Vagina (tissue), 2 donors: ENCODE measurements at places on chromosomes 1 and 21.

GRCh38 chr21:35563885-35564451, 496.4 kb downstream of the SETD4 start:
- no peak for DNase-seq

DNA sequence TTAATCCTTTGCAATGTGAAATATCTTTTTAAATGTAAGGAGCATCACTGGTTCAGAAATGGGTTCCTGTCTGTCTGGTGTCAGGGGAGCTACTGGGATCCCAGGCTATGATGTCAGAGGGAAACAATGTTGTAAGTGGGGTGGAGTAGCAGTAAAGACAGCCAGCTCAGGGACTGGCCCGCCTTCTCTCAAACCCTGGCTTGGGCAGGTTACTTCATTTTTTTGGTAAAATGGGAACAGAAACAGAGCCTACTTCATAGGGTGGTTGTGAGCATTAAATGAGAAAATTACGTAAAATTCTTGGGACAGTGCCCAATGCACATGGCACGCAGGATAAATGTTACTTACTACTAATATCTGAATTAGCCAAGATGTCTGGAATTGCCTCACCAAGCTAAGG, 30.7 kb upstream of the IL20 start:
- DNase-seq = no peak

DNA sequence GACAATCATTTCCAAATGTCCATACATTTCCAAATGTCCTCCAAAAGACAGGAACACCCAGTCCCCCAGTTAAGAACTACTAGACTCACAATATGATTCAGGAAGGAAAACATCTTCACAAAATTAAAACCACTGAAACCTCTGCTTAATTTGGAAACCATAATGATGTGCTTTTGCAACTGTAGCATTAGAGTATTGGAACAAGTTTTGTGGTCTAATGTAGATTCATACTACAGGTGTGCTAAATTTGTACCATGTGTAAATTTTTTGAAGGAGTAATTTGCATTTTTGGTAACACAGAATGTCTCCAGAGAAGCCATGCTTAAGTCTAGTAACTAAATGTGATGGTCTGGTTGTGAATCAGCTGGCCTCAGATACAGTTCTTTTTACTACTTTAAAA, 129.6 kb downstream of the DPYD start:
- DNase-seq = no peak

DNA sequence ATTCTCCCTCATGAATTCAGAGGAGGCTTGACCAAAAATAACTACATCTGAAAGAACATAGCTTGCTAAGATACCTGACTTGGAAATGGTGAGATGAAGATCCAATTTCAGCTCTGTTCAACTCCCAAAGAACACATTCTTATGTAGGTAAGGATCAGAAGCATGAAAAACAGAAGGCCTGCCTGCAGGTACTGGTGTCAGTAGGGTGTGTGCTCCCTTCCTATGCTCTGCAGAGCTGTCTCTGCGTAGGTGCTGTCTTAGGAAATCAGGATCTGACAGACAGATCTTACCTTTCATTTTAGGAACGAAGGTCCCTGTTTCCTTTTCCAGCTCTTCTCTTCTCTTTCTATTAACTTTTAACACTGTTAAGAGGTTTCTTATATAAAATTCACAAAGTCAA, 5.6 kb upstream of the OR6K2 start:
- no peak for DNase-seq

- DNase-seq = no peak
Measured at GRCh38 chr1:91091812-91092211, 70.0 kb upstream of the ZNF644 start.

DNA sequence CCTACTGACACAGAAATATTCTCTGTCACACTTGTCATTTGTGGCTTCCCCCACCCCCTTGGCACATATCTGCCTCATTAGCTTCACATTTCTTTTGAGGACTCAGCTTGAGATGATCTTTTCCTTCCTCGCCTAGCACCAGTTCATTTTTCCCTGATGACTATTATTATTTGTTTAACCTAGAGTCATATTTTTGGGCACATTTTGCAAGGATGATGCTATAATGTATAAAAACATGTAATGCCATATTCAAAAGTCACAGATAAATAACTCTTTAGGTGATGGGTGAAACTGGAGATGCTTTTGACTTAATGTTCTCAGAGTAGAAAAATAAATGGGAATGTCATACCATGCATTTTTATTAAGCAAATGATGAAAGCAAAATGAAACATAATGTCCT, 202.7 kb downstream of the BACH1 start:
- DNase-seq = no peak

DNA sequence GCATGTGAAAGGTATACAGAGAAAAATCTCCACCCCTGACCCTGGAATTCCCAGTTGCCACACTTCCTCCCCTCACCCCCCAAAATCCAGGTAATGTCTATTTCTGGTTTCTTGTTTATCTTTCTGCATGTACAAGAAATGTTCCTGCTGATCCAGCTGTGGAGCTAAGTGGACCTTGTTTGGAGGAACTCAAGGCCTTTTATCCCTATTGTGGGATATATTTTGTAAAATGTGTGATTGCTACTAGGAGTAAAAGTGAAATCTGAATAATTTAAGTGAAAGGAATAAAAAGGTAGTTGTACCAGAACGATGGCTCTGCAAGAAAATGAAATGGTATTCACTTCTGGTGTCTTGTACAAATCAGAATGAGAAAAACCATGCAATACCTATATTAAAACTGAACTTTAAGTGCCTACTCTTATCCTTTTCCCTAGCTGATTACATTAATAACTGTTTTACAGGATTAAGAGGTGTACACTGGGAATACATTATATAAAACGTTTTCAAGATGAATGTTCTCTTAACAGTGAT, 3.0 kb downstream of the SPEN start:
- no peak for DNase-seq

GRCh38 chr1:93810316-93810715, 68.7 kb downstream of the DNTTIP2 start:
- no peak for DNase-seq

GRCh38 chr1:152148051-152148450, 11.0 kb downstream of the RPTN start:
- no peak for DNase-seq

GRCh38 chr1:58804853-58805565, 21.2 kb upstream of the JUN start:
- DNase-seq = no peak

DNA sequence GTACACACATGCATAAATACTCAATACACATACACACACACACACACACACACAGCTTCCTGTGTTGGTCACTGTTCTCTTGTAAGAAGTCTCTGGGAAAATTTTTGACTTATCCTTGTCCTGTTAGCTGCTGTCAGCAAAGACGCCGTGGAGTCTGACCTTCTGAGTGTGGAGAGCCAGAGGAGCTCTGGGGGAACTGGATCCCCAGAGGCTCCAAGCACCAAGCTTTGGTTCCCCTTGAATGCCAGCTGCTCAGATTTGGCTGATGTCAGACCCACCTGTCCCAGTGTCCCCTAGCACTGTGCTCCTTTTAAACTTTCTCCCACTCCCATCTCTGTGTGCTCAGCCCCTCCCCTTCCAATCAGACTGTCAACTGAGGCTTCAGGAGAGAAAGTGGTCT, 319.1 kb downstream of the CAMTA1 start:
- DNase-seq = no peak

DNA sequence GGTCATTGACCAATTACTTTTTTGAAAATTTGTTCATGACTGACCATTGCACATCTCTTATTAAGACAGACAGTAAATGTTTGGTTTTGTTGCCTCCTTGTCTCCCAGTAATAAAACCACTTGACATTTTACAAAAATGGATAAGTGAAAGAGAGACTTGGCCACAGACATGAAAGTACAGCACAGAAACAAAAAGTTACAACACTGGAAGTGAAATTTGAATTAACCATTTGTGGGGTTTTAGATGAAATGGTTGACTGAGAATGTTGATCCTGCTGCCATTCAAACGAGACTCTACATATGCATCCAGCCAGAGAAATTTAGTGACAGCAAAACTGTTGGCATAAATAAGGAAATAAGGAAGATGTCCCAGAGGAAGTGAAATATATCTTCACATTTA, 79.3 kb upstream of the B3GALT2 start:
- no peak for DNase-seq

DNA sequence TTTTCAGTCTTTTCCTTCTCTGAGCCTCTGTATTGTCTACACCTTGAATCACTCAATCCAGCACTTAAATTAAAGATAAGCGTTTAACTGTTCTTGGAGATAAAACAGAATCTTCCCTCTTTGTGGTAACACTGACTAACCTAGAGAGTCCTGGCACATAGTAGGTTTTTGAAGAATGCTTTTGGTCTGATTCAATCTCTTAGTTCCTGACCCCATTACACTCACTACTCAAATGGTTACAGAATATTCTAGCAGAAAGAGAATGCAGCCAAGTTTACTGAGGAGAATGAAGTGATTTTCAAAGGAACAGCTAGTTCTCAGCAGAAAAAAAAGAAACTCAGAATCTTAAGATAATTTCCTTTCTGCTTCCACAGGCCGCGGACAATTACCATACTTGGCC, 309.2 kb upstream of the PRMT6 start:
- no peak for DNase-seq

GRCh38 chr1:18018366-18018765, 89.2 kb upstream of the IGSF21 start:
- no peak for DNase-seq

DNA sequence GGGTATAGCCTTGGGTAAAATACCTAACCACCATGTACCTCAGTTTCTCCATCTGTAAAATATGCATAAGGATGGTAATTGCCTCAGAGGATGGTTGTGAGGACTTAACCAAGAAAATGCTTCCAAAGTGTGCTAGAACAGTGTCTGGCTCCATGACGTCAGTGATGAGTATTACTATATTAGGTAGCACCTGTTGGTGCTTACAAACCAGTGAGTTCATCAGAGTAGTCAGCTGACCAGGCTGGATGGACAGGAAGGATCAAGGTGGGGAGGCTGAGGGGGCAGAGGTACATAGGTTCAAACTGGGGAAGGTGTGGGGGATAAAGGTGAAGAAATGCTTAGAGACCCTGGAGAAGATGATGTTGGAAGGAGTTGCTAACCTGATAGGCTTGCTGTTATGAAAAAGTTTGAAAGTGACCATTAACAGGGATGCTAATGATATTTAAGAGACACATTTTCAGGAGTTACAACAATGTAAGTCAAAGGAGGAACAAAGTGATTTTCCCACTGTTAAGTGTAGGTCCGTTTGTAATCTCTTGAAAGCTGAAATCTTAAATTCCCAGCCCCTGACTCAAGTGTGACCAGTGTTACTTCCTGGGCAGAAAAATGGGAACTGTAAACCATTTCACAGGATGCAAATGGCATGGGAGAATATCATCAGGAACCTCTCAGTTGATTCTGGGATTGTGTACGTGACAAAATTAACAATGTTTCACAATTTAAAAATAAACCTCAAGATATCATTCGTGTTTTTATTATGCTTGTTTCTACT, 4.4 kb downstream of the NTPCR start:
- DNase-seq = no peak

GRCh38 chr1:27341525-27342252, at the start of gene SYTL1:
Gene SYTL1, plus strand, starts transcription at chr1:27342022. Its CDS starts 3,313 bp downstream, at chr1:27345335.
- no peak for DNase-seq

DNA sequence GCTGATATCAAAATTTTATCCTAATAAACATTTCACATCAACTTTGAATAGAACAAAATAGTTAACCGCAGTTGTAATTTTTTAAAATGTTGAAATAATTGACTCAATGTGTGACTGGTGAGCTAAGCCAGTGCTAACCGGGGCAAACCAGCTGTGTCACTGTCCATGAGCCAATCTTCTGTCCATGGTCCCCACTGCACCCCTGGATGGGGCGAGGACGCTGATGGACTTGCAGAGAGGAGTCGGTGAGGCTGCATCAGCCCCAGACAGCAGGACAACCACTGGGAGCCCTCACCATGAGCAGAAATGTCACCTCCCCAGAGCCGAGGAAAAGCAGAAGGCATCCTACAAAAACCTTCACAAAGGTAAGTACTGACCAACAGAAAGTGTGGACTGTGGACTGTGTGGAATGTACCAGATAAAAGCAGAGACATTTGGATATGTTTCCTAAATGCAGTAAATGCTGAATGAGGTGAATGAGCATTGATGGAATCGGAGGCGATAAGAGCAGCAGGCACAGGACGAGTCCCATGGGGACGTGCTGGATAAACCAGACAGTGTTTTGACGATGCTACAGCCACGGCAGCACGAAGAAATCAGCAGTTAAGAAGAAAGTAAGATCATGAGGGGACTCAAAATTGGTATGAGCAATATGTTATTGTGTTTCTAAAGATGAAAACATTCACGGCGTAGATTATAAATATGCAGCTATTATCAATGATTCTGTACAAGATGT, 115.0 kb upstream of the BACE2 start:
- DNase-seq = no peak

DNA sequence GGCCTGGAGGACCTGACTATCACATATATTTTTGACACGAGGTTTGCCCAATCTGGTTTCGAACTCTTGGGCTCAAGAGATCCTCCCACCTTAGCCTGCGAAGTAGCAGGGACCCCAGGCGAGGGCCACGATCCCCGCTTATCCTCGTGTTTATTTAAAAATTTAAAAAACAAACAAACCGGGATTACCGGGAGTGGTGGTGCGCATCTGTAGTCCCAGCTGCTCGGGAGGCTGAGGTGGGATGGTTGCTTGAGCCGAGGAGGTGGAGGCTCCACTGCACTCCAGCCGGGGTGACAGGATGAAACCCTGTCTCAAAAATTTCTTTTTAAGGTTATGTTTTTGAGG, 452 bp upstream of the EXOSC10 start:
- DNase-seq = no peak

- DNase-seq = no peak
Measured at GRCh38 chr1:89023026-89023425, 360 bp upstream of the GBP3 start.

GRCh38 chr1:244054924-244055263, 3.8 kb downstream of the ZBTB18 start:
- DNase-seq = peak; percentile 71

DNA sequence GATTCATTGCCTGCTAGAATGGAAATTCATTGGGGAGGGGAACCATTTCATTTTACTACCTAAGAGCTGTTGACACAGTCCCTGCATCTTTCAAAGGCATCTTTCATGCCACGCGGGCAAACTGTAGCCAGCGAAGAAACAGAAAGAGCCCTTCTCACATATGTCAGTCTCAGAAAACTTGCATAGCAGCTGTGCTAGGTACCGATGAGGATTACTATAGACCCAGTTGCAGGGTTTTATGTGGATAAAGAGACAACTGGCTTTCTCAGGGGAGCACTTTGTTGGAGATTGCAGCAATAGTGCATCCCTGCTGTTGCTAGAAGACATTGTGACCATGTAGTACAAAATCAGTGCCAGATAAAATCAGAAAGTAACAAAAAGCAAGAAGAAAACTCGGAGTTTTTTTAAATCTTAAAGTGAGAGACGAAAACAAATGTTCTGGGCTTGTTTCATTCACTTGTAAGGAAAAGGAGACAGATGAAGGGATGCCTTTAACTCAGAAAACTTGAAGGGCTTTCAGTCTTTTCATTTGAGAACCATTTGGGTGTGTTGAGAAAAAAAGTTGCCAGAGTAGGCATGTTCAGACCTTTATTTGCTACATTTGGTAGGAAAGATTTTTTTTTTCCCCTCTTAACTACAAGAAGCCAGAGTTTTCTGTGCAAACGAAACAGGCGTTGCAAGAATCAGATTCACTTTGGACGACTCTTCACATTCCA, 804.1 kb downstream of the USP25 start:
- no peak for DNase-seq

- no peak for DNase-seq
Measured at GRCh38 chr1:205344066-205344928, 12.4 kb downstream of the KLHDC8A start.
